CD4-positive, alpha-beta T cell treated with Interleukin-21 for 1 hour (primary cell): ENCODE measurements at places on chromosomes 7 and 10.

- DNase-seq, result no peak
Observed at GRCh38 chr7:114412548-114412947, 2.1 kb upstream of the FOXP2 start.

GRCh38 chr7:45888185-45888992, at the start of gene IGFBP1:
TSS of gene IGFBP1 (plus strand) at chr7:45888488. CDS start at chr7:45888653, 165 bp downstream.
- DNase-seq, result no peak

GRCh38 chr7:4957847-4958476, 1.0 kb downstream of the MMD2 start:
- DNase-seq, result no peak

DNA sequence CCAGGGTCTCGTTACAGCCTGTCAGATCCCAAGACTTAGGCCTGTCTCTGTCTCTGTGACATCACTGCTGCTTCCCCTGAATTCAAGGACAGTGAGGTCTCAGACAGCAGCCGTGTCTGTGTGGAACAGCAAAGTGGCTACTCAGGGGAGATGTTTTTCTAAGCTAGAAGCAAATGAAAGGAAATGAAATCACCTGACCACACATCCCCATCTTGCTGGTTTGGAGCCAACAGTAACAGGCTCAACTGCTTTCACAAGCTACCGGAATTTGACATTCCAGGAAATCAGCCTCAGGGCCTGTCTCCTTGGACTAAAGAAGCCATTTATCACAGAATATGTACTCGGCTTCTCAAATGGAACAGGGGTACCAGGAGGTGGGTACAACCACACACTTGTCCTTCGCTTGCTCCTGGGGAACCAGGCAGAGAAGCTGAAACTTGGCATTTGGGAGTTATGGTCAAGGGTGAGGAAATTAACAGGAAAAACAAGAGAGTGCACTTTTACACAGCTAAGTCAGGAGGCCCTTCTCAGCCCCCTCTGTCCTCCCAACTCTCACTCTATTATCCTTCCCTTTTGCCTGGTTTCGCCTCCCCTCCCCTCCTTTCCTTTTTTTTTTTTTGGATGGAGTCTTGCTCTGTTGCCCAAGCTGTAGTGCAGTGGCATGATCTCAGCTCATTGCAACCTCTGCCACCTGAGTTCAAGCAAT, 73.2 kb downstream of the SPDYE5 start:
- no peak for DNase-seq

GRCh38 chr10:59905731-59906416, 482 bp downstream of the CCDC6 start:
- DNase-seq, result no peak

GRCh38 chr10:98433881-98434732, 12.6 kb downstream of the HPS1 start:
- no peak for DNase-seq

GRCh38 chr10:5396556-5397300, 7.9 kb downstream of the TUBAL3 start:
- no peak for DNase-seq
